ENCODE measurements at places on chromosomes 3 and 15.

DNA sequence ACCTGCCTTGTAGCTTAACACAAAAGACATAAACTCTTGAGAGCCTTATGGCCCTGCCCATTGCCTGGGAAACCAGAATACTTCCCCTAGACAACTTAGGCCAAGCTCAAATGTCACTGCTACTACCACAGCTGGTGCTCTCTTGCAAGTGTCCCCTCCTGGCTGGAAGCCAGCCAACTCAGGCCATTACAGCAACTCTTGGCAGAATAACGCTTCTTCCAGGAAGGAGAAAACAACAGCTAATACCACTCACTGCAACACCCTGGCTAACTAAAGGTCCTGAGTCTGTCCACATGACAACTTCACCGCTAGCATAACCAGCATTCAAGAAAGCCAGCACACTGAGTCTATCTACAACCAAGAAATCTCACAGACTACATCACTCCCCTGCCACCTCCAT is 5.1 kb upstream of the B4GALT4 start:
- DNase-seq = no peak

- peak; percentile 87 for DNase-seq
Measured at GRCh38 chr3:86990734-86991481, at the start of gene VGLL3. Gene VGLL3, minus strand, starts transcription at chr3:86991149. Its CDS starts 406 bp downstream, at chr3:86990743.

GRCh38 chr3:25438791-25439555 is 10.9 kb downstream of the RARB start:
- no peak for DNase-seq

GRCh38 chr3:3853544-3853943 is 54.3 kb downstream of the LRRN1 start:
- no peak for DNase-seq

DNA sequence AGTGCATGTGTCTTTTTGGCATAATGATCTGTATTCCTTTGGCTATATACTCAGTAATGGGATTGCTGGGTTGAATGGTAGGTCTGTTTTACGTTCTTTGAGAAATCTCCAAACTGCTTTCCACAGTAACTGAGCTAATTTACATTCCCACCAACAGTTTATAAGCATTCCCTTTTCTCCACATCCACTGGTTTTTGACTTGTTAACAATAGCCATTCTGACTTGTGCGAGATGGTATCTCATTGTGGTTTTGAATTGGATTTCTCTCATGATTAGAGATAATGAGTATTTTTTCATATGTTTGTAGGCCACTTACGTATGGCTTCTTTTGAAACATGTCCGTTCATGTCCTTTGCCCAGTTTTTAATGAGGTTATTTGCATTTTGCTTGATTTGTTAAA is 117.7 kb downstream of the CHCHD4 start:
- DNase-seq = peak; percentile 28

DNA sequence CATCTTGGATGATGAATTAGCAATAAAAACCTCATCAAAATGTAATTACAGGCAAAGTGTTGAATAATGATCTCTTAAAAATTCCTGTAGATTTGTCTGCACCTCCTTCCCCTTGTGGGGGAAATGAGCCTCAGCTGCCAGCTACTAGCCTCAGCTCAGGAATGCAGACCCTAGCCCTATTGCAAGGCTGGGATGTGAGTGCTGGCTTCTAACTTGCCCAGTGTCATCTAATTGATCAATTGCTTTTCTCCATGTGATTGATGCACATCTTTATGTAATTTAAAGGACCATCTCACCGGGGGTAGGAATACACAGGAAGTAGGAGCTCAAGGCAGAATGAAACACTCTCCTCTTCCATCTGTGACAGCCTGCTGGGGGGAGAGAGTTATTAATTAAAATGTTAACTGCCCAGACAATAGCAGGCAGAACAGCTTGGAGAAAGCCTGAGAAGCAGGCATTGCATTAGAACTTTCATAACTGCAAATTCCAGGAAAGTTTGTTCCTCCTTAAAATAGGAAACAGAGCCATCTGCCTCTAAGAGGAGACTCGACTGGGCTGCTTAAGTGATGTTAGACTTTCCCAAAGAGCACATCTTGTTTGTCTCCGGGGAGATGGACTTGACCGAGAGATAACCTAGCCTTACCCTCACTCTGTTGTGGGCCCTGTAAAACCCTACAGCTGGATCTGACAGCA is 69.6 kb downstream of the LRTM1 start:
- peak; percentile 71 for DNase-seq

DNA sequence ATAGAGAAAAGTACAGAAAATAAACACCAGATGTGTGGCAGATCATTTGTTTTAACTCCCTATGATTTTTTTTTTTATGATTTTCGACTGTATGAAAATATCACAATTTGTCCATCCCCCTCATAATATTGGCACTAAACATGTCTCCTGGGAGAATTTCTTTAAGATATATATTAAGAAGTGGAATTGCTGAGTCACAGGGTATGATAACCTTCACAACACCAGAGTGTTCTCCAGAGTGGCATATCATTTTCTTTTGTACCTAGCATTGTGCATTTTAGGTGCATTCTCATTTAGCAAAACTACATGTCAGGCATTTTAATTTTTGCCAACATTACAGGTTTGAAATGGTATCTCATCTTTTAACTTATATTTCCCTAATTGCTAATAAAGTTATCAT is 170.9 kb downstream of the FRMD5 start:
- DNase-seq = no peak

DNA sequence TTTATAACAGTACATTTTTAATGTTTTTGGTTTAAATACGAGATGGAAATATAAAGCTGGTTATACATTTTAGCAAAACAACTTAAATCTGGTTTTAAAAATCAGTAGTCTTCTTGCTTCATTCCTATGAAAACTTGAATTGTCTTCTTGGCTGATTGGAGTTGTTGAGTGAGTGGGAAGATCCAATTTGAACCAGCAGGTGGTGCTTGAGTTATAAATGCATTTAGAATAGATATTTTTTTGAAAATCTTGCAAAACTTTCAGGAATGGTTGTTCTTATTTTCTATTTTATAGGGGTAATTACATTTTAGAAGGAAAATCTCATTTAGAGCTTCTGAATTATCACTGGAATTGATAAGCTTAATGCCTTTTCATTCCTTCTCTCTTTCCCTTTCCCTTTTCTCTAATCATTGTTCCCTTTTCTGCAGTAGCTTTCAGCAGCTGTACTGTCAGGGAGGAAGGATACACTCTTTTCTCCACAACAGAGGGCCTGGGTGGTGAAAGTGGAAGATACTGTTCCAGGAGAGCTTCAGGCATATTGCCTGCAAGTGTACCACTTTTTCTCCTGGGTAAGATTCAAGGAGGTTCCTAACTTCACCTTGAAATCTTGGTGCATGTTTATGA is 335.6 kb downstream of the NLGN1 start:
- DNase-seq = peak; percentile 34

DNA sequence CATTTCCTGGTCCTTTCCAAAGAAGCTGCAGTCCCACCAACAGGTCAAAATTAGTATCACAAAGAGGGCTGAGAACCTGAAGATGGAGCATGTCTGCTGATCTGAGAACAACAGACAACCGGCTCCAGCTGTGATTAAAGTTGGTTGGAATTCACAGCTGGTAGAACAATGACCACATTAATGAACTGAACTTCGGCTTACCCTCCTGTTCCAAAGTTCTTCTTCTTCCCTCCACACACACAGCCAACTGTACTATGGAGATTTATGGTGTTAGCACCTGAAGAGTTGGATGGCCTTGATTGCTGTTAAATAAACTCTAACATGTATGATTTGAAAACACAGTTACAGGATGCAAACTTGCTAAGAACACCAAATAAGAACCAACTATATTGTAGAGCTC is 27.4 kb upstream of the ROPN1 start:
- DNase-seq = no peak

DNA sequence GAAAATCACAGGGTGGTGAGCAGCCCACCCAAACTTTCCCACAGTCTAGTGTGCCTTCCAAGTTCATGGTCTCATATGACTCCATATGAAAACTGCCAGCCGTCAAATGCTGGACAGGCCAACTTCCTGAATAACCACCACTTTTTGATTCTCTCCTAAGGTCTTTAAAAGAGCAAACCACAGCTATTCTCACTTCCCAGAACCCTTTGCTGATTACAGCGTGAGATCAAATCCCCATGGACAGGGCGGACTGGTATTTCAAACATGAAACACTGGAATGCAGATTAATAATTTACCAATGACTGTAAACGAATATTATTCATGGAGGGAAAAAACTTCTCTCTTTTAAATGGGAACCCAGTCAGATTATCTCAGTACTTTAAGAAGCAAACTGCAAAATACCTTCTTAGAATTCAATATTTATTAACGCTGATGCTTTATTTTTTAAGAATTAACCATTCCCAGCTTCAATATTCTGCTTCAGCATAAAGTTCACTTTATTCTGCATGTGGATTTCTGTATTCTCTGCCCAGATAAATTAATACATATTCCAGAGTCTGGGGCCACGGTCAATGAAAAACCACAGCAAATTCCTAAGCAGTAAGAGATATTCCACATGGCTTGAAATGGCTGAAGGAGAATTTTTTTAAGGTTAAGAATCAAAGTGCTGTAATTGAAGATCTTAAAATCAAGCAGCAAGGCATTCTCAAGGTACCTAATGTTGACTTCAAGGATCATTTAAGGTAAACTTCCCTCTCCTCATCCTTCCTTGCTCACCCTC is 42.9 kb downstream of the MYO1E start:
- no peak for DNase-seq

DNA sequence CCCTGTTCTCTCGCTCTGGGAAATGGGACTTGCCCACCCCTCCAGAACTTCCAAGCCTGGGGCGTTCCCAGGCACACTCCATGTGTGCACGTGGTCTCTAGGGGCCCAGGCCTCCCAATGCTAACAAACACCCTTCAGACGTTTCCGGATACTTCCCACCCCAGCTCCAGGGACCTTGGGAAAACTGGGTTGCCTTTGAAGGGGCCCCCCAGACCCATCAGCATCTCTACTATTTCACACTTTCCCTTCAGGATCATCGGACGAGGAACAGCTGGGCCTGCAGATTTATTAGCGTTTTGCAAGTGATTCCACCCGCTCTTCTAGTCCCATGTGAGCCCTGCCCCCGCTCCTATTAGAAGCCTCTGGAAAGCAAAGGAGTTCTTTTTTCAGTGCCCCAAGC is 63.2 kb downstream of the MAGEF1 start:
- no peak for DNase-seq

DNA sequence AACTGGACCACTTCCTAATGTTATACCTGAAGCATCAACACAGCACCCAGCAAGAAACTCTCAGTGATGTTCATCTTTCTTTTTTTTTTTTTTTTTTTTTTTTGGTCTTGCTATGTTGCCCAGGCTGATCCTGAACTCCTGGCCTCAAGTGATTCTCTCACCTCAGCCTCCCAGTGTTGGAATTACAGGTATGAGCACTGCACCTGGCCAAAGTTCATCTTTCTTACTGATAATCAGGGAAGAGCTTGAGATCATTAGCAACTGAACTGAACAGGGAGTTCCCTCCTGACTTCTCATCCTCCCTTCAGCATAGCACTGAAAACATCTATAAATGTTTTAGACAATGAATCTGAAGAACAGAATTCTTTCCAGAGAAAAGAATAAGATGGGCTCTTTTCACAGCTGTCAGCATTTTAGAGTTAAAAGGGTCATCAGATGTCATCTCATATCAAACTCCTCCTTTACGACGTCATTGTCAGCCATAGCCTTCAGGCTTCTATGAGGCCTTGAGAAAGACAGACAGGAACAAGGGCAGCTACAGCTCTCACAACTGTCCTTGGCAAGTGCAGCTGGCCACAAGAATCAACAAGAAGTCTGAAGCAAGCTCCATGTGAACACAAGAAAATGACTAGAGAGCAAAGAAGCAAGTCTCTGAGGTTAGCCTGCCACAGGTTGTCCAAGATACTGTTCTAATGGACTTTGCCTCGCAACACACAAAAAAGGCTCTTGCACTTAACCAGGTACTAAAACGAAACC is 33.8 kb downstream of the SCAP start:
- DNase-seq = no peak

GRCh38 chr3:135456108-135456790 is 509.3 kb upstream of the PPP2R3A start:
- peak; percentile 58 for DNase-seq

- no peak for DNase-seq
Measured at GRCh38 chr3:101816215-101817149, 32.8 kb upstream of the NFKBIZ start.

- DNase-seq = no peak
Measured at GRCh38 chr3:26058901-26059321, 269.0 kb downstream of the OXSM start.

DNA sequence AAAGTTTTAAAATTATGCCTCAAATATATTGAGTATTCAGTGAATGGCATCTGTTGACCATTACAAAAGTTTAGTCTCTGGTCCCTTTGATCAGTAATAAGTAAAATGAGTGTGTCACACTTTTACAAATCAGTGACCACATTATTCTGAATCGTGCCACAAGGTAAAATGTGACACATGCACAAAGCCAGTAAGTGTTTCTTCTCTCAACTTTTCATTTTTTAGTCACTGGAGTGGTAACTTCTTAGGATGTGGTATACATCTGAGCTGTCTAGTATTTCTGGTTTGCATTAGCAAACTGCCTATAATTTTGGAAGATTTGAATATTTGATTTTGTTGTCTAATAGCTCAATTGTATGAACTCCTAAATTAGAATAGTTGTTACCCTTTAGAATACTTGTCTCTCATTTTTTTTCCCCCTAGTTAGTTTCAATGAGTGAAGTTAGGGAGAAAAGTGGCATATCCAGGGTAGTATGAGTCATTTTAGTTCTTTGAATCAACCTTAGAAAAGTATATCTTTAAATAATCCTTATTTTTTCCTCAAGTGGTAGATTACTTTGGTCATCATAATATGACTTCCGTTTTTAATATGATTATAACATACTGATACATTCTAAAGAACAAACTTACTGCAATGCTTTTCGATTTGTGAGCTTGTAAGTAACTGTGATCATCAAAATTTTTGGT is 18.1 kb downstream of the DNAJC13 start:
- no peak for DNase-seq

DNA sequence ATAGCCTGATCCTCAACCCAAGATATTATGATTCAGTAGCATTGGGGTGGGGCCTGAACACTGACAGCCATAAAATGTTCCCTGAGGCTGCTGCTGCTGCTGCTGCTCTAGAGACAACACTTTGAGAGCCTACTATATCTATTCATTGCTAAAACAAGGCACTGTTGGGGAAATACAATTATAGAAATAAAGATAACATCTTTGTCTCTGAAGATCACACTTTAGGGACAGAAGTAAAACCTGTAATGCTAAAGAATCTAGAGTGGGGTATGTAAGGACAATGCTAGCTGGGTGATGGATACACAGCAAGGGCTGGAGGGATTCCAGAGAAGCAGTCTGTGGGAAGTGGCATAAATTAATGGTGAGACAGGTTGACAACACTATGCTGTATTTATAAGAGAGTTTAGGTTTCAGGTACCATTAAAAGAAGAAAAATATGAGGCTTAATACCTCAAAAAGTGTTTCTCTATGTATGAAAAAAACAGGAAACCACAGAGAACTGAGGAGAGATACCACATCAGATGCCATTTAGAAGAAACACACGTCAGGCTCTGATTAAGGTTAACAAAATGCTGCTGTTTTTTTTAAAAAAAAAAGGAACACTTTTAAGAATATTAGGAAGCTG is 115.9 kb downstream of the CBLB start:
- DNase-seq = no peak

DNA sequence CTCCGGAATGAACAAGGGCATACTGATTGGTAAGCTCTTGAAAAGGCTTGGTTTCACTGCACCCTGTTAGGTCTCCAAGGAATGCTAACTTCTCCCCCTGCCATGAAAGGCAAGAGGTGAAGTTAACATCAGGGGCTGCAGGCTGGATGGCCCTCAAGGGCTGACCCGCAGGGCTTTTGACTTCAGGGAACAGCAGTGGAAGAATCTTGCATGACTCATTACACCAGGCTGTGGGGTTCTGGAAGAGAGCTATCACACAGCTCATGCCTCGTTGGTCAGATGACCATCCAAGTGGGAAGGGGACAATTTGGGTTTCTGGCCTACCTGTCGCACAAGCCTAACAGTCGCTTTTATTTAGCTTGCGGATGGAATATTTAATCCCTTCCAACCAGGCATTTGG is 23.6 kb upstream of the ATG7 start:
- no peak for DNase-seq

Data from NCI-H526 (cell line).